MM.1S (cell line): ENCODE measurements at places on chromosomes 3 and 15.

DNA sequence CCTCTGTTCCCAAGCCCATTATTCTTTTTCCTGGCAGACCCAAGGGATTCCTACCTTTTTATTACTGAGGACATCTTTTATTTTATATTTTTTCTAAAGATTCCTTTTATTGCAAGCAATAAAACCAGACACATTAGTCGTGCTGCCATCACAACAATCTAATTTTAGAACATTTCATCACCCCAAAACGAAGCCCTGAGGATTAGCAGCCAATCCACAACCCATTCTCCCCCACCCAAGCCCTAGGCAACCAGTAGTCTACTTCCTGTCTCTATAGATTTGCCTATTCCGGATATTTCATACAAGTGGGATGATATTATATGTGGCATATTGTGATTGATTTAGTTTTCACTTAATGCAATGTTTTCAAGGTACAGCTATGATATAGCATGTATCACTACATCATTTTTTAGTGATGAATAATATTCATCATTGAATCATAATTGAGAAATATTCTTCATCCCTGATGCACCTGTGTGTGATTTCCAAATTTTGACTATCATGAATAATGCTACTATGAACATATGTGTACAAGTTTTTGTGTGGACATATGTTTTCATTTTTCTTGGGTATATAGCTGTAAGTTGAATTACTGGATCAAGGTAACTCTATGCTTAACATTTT, 65.7 kb downstream of the IL1RAP start:
- no peaks in the 10 kb centered on the region for H3K27me3 ChIP-seq
- H3K4me3 ChIP-seq, result no peak overlapping the region
- no peak overlapping the region for H3K27ac ChIP-seq
- no peaks in the 10 kb centered on the region for H3K4me1 ChIP-seq
- no peak for DNase-seq

DNA sequence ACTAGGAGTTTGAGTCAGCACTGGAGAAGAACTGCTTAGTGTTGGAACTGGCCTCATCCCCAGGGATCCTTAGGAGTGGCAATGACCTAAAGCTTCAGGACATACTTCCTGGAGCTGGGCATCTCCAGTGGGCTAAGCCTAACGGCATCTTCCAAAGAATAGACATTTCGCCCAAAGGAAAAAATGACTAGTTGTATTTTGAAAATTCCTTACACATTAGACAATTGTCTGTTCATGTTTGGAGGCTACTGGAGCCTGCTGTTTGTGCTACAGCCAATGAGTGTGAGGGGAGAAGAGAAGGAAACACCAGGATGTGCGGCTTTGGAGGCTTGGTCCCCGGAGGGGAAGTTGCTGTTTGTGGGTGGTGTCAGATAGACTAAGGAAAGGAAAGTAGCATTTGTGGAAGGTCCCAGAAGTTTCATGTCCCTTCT, 77.6 kb downstream of the POLR2M start:
- no peaks in the 10 kb centered on the region for H3K27me3 ChIP-seq
- no peak overlapping the region for H3K27ac ChIP-seq
- DNase-seq, result no peak
- H3K4me1 ChIP-seq, result peaks cover 13% of the 10 kb centered on the region
- H3K36me3 ChIP-seq, result no peaks in the 10 kb centered on the region
- H3K4me3 ChIP-seq, result no peak overlapping the region

- H3K4me3 ChIP-seq, result no peak overlapping the region
- peaks cover 45% of the 10 kb centered on the region for H3K4me1 ChIP-seq
- no peak for DNase-seq
- H3K36me3 ChIP-seq, result no peaks in the 10 kb centered on the region; the same call in 1 of the 2 replicates
- no peaks in the 10 kb centered on the region for H3K27me3 ChIP-seq
These were observed 13.3 kb downstream of the MYO5A start for GRCh38 chr15:52515343-52515742.

DNA sequence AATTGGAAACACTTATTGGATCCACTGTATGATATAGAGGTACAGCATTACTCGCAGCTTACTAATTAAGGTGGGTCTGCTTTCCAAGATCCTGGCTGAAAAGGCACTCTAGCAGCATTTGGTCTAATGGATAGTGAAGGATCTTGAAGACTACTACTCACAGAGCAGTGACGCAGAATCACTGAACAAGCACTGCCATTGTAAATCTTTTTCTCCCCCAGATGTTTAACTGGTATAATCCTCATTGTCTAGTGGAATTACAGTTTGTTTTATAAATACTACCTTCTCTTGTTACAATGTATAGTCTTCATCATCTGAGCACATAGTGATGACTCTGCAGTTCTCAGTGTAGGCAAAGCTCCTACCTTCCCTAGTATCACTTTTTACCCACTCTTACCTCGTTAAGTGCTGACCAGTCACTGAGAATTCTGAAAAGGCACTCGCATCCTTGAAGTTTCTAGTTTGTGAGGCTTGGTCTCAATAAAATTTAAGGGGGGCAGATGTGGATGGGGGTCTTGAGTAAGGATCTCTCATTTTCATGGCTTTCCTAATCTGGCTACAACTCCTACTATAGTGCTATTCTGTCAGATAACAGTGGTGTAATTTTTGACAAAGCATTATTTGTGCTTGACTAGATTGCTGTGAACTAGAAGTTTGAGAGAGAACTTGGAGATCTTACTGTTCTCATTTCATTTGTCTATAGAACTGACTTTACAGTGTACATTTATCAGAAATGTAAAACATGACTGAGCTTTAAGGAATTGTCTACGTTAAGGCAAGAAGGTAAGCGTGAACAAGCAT, 23.2 kb downstream of the MAPK6 start:
- H3K4me3 ChIP-seq, result no peak overlapping the region
- H3K27me3 ChIP-seq, result no peaks in the 10 kb centered on the region
- no peaks in the 10 kb centered on the region for H3K36me3 ChIP-seq

DNA sequence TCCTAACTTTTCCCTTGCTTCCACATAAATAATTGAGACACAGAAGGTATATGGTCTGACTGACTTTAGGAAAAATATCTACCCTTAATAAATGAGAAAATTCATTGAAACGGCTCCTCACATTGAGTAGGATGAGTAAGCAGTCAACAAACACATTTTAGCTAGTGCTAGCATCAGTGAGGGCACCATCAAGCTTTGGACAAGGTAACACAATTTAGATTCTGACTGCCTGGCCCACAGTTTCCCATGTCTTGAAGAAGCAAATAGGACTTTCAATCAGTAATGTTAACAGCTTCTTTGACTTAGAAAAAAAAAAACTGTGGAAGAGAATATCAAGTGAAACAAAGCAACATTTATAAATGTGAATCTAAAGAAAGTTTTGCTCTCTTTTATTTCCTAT, 70.1 kb upstream of the MBNL1 start:
- peak overlapping the region; percentile 49 for H3K4me3 ChIP-seq
- DNase-seq, result peak; percentile 40
- no peaks in the 10 kb centered on the region for H3K36me3 ChIP-seq
- H3K27ac ChIP-seq, result peak overlapping the region; percentile 75
- H3K4me1 ChIP-seq, result peaks cover 12% of the 10 kb centered on the region
- no peaks in the 10 kb centered on the region for H3K27me3 ChIP-seq

- H3K4me1 ChIP-seq, result no peaks in the 10 kb centered on the region
- no peak overlapping the region for H3K4me3 ChIP-seq
- no peak overlapping the region for H3K27ac ChIP-seq
- H3K27me3 ChIP-seq, result no peaks in the 10 kb centered on the region
- no peak for DNase-seq
These were observed 63.8 kb downstream of the NPTN start for GRCh38 chr15:73569361-73569760.

DNA sequence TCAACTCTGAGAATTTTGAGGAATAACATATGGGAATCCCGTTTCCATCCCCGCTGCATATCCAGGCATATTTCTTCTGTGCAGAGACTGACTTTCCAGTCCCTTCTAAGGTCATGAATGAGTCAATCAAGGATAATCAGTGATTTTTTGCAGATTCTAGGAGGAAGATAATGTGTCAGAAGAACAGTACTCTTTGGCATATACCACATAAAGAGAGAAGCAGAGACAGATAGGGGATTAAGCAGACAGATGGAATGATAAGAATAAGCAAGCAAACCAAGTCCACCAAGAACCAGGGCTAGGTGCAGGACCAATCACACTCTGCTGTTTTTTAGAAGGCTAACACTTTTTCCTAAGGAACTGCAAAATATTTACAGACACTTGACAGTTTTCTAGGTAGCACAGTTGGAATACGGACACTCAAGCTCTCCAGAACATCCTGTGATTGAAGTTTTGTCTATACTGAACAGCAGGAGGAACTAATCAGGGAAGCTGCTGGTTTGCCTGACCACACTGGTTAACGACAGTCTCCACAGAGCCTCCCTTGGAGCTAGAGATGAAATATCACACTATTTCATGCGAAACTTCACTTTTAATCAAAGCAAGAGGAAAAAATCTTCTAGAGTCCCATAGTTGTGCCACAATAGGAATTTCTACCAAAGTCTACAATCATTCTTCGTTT, 450.0 kb upstream of the KCNMB2 start:
- peaks cover 33% of the 10 kb centered on the region for H3K4me1 ChIP-seq
- no peak for DNase-seq
- H3K36me3 ChIP-seq, result no peaks in the 10 kb centered on the region
- H3K4me3 ChIP-seq, result no peak overlapping the region

GRCh38 chr3:37221407-37221806, 47.0 kb upstream of the LRRFIP2 start:
- no peak overlapping the region for H3K4me3 ChIP-seq
- H3K27me3 ChIP-seq, result no peaks in the 10 kb centered on the region
- H3K27ac ChIP-seq, result no peak overlapping the region
